ENCODE measurements at places on chromosomes 1 and 21.

DNA sequence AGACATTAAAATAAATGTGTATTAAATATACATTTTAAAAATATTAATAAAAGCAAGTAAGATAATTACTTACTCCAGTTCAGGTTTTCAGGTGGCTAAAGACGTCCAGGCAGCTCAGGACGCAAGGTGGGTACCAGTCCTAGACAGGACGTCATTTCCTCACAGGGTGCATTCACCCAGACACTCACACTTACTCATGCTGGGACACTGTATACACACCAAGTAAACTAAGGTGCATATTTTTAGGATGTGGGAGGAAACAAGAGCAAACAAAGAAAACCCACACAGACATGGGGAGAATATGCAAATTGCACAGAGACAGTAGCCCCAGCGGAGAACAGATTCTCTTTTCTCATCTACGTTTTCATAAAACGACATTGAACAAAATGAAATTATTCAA lies 457.9 kb downstream of the BRINP3 start:
- DNase-seq: no peak

DNA sequence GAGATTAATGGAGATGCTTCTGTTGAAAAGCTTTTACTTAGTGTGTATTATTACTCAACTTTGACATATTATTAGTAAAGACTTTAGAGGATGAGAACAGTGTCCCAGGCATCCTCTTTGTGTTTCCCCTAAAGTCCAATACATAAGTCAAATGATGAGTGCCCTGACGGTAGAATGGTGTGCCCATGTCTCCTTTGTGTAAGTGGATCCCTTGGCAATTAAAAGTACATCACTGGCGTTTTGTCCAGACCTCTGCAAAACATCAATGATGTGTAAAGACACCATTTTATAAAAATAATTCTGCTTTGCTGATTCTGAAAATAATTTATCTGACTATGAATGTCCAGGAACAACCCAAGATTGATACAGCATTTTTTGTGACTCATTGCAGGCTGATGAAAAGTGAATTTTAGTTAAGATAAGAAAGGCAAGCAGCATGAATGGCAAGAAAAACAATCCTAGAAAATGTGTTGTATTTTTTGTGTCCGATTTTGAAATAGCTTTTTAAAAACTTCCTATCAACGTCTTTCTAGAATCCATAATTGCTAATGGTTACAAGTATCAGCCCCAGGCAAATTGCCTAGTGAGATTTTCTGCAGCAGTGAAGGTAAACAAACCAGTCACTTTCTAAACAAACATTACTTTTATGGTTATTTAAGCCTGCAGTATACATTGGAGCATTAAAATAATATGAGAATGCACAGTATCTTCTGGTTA lies 251.5 kb downstream of the PTPRC start:
- DNase-seq: no peak

DNA sequence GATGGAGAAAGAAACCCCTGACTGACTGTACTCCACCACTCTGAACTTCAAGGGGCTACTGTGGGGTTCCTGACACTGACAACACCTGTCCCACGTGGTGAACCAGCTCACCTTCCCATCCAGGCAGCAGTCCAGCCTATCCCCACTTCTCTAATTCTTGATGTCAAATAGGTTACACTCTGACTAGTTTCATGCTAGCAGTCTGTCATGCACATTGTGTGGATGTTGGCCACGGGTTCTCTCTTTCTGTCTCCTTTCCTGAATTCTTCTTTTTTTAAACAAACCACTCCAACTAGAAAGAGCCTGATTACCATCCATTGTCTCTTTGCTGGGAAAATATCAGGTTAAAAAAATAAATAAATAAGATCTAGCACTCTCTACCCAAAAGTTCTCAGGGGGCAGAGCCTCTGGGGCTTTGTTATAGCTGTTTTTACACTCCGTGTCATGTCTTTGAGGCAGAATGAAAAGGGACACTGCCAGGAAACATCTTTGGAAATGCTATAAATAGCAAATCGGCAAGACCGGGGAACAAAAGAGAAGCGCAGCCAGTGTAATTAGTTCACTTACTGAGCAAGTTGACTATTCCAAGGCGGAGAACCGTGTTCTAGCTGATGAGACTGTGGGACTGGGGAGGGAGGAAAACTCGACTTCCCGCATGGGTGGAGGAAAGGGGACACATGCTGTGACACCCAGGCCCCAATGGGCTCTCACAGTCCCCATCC lies 356.1 kb downstream of the OMA1 start:
- no peak for DNase-seq

- DNase-seq: no peak
Measured at GRCh38 chr1:46525253-46525983, 26.0 kb downstream of the KNCN start.

DNA sequence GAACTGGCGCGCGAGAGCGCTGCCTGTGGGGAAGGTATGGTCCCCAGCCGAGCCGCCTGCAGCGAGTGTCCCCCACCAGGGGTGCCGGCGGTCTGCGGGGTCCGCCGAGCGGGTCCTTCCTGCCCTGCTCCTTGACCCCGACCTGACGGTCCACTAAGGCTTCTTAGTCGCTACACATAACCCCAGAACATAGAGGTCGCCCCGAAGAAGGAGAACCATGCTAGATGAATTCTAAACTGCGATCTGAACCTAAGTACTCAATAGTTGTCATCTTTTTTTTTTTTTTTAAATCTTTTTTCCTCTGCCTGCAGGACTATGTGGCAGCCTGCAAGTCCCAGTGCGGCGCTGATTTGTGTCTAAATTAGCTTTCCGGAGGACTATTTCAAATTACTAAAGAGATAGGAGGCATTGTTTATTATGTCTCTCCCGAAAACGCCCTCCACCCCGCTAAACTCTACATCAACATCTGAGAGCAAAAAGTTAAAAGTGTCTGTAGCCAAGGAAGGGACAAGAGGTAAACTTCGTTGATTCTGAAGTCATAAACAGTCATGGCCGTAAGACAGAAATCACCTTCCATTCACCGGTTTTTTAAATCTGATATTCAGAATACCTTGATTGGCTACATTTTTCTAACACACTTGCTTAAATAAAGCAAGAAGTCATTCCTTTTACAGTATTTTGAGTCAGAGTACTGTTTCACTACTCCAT lies 476 bp downstream of the AXDND1 start:
- no peak for DNase-seq

- no peak for DNase-seq
Measured at GRCh38 chr1:192448026-192448578, 127.5 kb upstream of the RGS1 start.

GRCh38 chr1:114648503-114648902 lies 21.3 kb downstream of the DENND2C start:
- no peak for DNase-seq
